Right lung (tissue), 10 donors: ENCODE measurements at places on chromosomes 1 and 21. TPM values are rescaled to one million over a fixed set of nuclear protein-coding genes. Genes with fewer than 3 reads are reported as not detected.
A peak's percentile ranks its signal among the peaks of the same experiment; 100 is the strongest.

DNA sequence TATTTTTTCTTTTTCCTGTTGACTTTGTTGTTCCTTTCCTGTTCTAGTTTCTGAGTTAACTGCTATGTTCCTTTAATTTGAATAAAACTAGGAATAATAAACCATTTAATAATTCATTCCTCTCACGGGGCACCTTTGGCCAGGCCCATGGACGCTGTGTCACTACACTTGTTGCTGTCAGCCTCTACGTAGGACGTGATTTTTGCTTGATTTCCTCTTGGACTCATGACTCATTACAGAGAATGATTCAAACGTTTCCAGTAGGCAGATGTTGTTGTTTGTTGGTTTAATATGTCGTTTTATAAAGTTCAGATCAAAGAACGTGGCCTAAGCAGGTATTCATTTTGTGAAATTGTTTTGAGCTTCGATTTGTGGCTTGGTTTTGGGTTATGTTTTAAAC is 9.1 kb upstream of the SLC19A1 start:
- no peak for DNase-seq

The GJC2 gene
- 2.1 TPM for polyA plus RNA-seq

- peak; percentile 11 for DNase-seq
Measured at GRCh38 chr21:35738347-35738961, 321.9 kb downstream of the SETD4 start.

The MYCL gene
- 12.5 TPM for polyA plus RNA-seq

DNA sequence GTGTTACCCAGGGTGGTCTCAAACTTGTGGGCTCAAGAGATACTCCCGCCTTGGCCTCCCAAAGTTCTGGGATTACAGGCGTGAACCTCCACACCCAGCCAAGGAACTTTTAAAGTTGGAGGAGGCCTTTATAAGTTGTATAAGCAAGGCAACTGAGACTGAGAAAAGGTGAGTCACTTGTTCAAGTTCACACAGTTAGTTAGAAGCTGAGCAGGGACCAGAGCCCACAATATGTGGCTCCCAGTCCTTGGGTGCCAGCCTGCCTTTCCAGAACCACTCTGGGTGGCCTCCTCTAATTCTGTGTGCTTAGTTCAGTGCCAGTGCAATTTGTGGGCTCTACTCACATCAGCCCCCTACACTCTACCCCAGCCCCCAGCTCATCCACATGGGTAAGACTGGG is 3.7 kb downstream of the RAB25 start:
- no peak for DNase-seq

DNA sequence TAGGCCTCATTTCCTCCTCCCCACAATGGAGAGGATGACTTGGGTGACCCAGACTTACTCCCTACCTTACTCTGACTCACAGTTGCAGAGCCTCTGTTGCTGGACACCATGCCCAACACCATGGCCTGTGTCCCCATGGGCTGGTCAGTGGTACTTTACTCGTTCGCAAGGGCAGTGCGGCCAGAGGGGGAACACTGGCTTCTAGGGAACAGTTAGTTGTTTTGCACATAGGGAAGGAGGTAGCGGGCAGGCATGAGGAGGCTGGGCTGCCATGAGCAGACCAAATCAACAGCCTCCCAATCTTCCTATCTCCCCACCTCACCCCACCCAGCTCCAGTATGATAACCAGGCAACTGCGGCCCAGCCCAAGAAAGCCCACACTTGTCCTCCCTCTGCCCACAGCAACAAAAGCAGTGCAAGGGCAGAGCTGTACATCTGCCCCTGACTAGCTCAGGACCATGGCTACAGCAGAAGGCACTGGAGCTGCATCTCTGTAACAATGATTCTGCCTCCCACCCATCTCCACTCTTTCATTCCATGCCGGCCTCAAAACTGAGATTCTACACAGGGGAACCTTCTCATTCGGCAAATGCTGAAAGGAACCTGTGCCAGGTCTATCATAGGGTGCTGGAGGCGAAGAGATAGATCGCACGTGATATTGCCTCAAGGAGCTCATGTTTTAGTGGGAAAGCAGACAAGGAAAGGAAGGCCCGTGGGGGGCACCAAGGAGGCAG is 18.6 kb downstream of the TAL1 start:
- DNase-seq, result no peak

The AADACL3 gene
- not detected for polyA plus RNA-seq

GRCh38 chr1:247385283-247385682 is 30.7 kb upstream of the NLRP3 start:
- DNase-seq, result no peak

- no peak for DNase-seq
Measured at GRCh38 chr1:226738421-226738994, 574 bp downstream of the ITPKB start.

GRCh38 chr1:43558346-43558841 is 27.7 kb downstream of the PTPRF start:
- DNase-seq, result no peak

DNA sequence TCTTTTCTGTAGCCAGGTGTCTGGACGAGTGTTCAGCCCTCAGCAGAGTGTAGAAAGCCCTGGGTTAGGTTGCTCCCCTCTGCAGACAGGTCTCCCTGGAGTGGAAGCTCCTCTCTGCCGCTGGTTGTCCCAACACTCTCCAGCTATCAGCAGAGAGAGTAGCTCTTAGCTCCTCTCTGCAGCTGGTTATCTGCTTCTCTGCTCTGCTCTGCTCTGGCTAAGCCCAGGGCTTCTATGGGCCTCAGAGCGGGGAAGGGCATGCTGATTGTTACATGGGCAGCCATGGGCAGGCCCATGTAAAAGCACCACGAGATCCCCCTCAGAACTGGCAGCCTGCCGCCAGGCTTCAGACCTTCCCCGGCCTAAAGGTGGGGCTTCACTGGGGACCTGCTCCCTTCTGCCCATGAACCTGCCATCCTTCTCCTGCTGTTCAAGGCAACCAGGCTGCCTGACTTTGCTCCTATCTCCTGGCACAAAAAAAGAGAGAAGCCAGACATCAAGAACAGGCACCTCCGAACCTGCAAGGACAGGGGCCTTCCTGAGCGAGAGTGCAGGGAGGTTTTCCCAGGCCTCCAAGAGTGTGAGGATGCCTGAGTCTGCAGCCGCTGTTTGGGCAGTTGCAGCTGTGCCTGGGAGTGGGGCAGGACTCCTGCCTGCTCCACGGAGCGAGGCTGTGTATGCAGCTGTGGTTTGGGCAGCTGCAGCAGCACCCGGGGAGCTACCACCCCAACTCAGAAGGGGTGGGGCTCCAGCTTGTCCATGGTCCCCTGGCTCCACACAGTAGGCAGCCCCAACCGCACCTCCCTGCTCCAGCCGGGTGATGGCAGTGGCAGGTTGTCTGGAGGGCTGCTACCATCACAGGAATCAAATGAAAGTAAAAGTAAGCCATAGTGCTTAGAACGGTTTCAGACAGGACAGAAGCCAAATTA is 973.7 kb downstream of the LTN1 start:
- no peak for DNase-seq

DNA sequence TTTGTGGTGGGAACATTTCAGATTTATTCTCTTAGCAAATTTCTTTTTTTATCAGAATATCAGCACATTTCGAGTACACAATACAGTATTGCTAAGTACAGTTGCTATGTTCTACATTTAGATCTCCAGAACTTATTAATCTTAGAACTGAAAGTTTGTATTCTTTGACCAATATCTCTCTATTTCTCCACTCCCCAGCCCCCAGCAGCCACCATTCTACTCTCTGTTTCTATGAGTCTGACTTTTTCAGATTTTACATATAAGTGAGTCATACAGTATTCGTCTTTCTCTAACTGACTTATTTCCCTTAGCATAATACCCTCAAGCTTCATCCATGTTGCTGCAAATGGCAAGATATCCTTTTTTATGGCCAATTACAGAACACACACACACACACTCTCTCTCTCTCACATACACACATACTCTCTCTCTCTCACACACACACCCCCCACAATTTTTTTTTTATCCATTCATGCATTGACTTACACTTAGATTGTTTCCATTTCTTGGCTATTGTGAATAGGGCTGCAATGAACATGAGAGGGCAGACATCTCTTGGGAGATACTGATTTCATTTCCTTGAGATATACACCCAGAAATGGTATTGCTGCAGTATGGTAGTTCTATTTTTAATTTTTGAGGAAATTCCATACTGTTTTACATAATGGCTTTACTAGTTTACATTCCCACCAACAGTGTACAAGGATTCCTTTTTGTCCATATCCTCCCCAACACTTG is 15.7 kb downstream of the RPTN start:
- DNase-seq, result no peak

DNA sequence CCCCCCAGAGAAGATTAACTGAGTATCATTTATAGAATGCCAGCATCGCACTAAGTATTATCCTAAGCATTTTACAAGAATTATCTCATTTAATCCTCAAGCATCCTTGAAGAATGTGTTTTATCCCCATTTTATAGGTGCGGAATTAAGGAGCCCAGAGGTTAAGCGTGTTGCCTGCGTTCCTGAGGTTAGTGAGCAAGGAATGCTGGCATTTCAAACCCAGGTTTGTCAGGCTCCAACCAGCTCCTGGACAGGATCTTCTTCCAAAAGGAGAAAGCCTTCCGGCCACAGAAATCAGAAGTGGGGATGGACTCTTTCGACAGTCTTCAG is 82.3 kb downstream of the SSBP3 start:
- DNase-seq, result no peak

DNA sequence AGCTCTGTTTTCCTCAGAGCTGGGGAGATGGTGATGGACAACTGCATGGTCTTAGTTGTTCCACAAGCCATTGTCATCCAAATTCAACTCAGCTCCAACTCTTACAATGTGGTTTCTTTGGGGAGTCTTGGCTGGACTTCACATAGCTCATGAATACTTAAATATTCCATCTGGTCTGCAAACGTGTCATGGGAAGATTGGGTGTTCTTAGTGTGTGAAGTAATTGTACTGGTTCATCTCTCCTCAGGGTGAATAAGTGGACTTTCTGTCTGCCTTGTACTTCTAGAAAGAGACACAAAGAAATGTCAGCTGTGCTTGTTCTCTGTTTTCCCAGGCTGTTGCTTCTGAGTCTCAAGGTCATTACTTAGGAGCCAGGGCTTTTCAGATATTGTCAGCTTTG is 106.6 kb downstream of the VPS13D start:
- DNase-seq, result no peak

- no peak for DNase-seq
Measured at GRCh38 chr1:228293816-228294500, 86.1 kb downstream of the OBSCN start.

GRCh38 chr1:30744060-30744756 is 13.4 kb downstream of the LAPTM5 start:
- no peak for DNase-seq

GRCh38 chr1:205387845-205388244 is 31.1 kb upstream of the KLHDC8A start:
- no peak for DNase-seq

The LCE1F gene
- not detected for polyA plus RNA-seq

DNA sequence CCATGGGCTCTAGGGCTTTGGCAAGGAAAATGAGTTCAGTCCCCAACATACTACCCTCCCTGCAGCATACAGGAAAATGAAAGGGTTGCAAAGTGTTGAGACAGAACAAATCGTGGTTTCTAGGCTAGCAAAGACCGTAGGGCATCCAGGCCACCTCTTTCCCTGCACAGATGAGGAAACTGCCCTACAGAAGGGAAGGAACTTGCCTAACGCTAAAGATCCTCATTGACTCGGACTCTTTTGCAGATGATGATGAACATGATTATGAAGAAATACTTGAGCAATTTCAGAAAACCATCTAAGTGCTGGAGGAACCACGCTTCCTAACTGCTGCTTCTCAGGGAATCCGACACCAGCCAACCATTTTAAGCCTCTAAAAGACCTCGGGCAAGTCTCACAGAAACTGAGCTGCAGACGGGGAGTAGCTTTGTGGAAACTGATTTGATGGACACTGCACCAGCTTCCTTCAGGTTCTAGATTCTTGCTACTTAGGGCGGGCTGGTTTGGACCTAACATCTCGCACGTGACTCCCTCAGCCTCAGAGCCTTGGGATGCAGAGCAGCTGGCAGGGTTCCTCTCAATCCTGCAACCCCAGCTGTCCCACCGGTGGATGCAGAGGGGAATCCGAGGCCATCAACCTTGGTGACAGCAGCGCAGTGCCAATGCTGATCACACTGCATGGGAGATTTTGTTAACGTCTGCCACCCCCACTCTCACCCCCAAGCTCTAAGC is 13.4 kb downstream of the THEMIS2 start:
- no peak for DNase-seq

DNA sequence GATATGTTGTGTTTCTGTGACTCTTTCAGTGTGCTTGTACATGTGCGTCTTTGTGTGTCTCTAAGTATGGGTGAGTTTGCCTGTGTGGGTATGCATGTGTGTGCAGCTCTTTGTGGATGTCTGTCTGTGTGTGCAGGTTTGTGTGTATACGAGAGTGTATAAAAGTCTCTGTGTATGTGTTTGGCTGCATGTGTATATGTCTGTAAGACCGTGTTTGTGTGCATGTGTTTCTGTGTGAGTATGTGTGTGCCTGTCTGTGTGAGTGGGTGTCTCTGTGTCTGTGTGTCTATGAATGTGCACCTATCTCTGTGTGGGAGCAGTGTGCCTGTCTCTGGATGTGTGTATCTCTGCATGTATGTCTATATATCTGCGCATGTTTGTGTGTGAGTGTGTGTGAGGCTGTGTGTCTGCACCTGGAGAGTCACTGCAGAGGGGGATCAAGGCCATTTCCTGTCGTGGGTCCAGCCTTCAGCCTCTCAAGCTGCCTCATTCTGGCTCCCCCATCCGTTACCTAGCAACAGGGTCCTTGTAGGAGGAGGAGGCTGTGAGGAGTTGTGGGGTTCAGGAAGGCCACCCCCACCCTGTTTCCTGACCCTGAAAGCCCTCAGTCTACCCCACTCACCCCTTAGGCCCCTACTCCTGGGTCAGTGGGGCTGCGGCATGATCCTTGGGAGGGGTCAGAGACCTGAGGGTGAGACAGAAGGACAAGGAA is 10.4 kb downstream of the FGR start:
- DNase-seq, result no peak

The KCNT2 gene
- polyA plus RNA-seq, result 7.1 TPM

DNA sequence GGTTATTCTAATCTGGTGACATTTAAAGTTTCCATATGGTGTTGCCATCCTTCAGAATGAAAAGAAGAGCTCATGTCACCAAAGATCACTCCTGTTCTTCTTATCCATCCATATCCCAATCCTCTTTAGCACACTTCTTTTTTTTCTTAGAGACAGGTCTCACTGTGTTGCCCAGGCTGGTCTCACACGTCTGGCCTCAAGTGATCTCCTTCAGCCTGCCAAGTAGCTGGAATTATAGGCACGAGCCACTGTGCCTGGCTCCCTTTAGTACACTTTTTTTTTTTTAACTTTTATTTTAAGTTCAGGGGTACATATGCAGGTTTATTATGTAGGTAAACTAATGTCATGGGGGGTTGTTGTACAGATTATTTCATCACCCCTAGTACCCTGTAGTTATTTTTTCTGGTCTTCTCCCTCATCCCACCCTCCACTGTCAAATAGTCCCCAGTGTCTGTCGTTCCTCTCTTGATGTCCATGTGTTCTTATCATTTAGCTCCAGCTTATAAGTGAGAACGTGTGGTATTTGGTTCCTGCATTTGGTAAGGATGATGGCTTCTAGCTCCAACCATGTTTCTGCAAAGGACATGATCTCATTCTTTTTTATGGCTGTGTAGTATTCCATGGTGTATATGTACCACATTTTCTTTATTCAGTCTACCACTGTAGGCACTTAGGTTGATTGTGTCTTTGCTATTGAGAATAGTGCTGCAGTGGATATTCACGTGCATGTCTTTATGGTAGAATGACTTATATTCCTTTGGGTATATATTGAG is 40.6 kb downstream of the CTTNBP2NL start:
- DNase-seq, result no peak
